Activated CD8-positive, alpha-beta T cell treated with anti-CD3 and anti-CD28 coated beads for 36 hours (primary cell): ENCODE measurements at places on chromosomes 12 and 14.

DNA sequence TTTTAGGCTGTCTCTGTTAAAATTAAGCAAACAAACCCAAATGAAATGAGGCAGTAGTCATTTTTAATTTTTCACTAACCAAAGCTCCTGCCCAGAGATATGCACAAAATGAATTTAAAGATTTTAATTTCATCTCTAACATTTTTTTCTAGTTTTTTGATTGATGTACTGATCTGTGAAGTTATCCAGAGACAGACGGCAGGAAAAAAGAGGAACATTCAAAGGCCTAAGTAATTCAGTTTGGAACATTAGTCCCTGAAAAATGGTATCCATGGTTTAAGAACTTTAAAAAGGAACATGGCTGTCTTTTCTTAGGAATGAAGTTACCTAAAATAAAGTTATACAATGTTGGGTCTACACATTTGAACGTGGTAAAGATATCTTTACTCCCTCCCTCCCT lies 498.8 kb upstream of the LMO3 start:
- DNase-seq, result no peak

DNA sequence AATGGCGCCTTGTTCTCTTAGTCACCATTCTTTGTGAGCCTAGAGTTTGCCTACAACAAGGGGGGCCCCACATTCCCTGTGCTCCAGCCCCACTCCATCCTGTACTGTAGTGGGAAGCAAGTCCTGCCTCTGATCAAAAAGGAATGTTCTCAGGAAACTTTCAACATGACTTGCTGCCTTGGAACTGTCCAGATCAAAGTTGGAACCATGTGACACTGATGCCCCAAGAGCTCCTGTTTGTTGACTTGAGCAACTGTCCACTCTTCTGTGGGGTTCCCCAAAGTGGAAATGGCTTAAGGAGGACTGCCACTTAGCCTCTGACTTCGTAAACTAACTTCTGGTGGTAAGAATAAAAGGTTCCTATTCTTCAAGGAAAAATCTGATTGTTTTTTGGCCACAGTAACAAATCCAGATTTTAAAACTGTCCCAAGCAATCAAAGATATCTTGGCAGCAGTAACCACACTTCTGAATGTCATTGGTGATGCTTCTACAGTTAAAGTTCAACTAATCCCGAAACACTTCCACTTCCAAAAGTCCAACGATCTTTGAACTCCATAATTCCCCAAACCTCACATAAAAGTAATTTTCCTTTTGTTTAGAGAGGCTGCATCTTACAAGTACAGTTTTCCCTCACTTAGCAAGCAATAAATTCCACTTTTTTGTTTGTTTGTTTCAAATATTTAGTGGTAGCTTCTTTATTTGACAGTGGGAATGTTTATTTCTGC lies 67.2 kb downstream of the PAH start:
- DNase-seq, result no peak

DNA sequence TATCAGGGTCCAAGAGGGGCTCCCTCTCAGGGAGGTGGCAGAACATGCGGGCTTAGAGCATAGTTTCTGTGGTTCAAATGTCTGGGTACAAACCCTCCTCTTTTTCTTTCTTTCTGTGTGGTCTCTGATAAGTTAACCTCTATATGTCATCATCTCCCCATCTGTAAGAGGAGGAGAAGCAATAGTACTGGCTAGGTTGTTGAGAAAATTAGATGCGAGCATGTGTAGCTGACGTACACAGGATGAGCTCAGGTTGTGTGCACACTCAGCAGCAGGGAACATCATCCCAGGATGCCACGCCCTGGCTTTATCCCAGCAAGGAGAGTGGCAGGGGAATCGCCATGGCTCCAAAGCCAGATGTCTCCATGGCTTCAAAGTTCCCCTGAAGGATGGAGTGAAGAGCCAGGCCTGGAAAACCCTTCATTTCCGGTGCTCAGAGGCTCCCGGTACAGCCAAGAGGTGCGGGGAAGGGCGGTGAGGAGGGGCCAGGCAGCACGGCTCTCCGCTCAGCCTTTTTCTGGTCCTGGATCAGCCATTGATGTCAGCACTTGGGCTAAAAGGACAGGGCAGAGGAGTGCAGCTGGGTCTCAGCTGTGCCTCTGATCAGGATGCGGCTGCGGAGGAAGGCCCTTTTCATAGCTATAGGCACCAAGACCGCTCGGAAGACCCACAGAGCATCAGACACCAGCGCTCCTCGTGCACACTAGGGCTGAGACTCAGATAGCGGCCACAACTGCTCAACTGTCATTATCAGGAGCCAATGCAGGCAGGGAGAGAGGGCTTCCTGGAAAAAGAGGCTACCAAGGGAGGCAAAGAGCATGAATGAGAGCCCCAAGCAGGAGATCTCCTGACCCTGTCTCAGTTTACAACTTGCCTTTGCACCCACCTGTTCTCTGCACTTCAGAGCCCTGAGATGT lies 41.5 kb downstream of the ARL6IP4 start:
- no peak for DNase-seq

GRCh38 chr12:53696285-53696654 lies 20.4 kb upstream of the ATP5MC2 start:
- no peak for DNase-seq

GRCh38 chr12:125193376-125194152 lies 128.3 kb downstream of the AACS start:
- DNase-seq, result no peak

- no peak for DNase-seq
Observed at GRCh38 chr12:48266826-48267225, 63.7 kb upstream of the OR10AD1 start.

- no peak for DNase-seq
Observed at GRCh38 chr12:10632226-10632625, 18.8 kb upstream of the MAGOHB start.

DNA sequence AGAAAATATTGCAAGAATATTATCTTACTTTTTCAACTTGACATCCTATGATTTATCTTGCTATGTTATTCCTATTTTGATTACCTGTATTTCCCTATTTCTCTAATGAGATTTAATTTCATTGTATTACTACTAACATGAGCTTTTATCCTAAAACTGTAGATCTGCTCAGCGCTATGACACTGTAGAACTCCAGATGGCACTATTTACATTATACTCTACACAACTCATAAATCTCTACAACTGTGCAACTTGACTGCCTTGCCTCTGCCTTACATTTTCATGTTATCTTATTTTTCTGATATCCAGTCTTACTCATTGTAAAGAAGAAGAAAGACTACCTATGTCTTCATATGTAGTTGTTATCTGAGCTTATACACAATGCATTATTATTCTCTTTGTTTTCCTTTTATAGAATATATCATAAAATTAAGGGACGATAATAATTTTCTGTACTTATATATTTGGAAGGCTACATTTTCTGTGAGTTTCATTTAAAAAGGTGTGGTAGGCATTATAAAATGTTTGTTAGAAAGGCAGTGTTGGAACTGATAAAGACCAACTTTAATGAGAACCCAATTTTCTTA lies 24.1 kb downstream of the NUP37 start:
- DNase-seq, result no peak

GRCh38 chr12:88638966-88639760 lies 58.9 kb upstream of the KITLG start:
- DNase-seq, result no peak

- no peak for DNase-seq
Observed at GRCh38 chr12:111398530-111398929, 7.2 kb upstream of the SH2B3 start.

DNA sequence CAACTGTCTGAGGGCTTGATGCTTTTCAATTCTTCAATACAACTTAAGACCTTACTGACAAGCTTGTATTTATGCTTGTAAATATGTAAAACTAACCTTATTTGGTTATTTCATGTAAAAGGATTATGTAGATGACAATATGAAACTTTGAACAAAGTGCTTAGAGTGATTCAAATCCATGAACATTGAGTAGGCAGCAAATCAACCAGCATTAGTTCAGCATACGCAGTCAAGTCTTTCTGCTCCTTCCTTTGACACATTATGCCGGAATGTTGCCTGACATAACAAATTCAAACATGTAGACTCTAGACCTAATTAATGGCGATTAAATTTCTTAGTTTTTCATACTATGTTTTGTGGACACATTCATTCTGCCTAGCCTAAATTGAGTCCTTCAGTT lies 105.2 kb downstream of the FGD4 start:
- no peak for DNase-seq

DNA sequence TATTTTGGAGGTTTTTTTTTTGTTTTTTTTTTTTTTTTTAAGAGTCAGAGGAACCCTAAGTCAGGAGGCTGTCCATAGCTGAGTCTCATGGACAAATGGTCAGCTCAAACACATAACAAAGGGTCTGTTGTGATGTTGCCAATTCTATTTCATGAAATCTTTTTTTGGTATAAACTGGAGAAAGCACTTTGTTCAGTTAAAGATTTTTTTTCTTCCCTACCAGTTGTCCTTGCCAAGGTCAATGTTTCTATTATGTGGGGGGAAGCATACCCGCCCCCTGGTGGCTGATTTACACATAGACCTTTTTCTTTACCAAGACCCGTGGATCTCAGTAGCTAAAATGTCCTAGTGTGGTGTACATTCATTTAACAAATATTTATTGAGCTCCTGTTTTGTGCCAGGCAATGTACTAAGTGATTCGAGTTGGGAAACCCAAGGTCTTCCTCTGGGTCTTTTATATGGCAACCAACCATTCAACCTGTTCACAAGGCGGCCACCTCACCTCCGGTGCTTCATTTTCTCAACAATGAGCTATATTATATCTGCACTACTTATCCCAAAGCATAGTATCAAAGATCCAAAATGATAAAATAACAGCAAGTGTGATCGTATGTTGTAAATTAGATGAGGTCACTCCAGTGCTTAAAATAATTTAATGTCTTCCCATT lies 214.5 kb downstream of the PAH start:
- peak; percentile 38 for DNase-seq

DNA sequence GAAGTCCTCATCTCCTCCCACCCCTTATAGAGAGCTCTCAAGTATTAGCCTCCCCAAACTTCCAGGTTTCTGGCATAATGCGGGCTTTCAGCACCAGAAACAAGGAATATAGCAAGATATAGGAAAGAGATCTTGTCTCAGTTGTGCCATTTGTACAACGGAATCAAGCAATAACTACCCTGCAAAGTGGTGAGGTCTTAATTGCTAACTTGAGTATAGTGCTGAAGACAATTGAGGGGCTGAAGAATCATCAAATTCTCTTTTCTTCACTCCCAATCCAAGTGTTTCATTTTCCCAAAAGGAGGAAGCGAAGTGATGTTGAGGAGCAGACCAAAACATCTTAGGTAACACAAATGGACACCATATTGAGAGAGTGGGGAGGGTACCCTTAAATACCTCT lies 26.8 kb upstream of the ANP32D start:
- no peak for DNase-seq

GRCh38 chr12:84920331-84920730 lies 7.7 kb upstream of the SLC6A15 start:
- no peak for DNase-seq

- no peak for DNase-seq
Observed at GRCh38 chr14:68074765-68075381, 255.3 kb downstream of the RAD51B start.

GRCh38 chr12:52527121-52527800 lies 7.1 kb upstream of the KRT5 start:
- DNase-seq, result no peak

DNA sequence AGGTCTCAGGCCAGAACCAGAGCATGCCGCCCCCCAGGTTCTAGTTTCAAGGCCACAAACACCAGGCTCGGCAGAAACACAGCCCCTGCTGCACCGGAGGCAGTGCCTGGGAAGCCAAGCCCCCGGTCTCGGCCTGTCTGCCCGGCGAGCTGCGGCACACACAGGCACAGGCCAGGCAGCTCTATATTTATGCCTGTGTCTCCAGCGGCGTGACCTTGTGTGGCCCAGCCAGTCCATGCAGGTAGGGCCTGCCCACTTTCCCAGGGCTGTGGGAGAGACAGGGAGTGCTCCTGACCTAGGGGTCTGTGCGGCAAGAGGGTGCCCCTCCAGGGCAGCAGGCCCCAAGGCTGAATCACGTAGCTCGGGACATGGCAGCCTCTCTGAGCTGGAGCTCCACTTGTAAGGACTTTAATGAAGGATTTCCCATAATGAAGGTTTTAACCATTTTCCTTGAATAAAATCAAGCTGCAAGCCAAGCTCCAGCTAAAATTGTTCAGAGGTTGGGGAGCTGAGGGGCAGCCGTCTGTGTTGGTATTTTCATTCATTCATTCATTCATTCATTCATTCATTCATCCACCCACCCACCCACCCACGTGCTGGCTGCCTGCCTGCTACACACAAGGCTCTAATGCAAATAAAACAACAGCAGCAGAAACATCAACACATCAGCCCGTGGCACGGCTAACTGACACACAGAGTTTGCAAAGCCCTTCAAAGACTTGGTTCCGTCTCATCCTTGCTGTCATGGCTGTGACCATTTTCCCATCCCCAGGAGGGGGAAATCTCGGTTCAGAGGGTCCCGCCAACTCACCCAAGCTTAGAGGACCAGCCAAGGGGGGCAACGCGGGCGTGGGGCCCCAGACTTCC lies 92.0 kb downstream of the RFLNA start:
- DNase-seq, result no peak

- no peak for DNase-seq
Observed at GRCh38 chr12:4780641-4781611, 60.7 kb downstream of the GALNT8 start.

DNA sequence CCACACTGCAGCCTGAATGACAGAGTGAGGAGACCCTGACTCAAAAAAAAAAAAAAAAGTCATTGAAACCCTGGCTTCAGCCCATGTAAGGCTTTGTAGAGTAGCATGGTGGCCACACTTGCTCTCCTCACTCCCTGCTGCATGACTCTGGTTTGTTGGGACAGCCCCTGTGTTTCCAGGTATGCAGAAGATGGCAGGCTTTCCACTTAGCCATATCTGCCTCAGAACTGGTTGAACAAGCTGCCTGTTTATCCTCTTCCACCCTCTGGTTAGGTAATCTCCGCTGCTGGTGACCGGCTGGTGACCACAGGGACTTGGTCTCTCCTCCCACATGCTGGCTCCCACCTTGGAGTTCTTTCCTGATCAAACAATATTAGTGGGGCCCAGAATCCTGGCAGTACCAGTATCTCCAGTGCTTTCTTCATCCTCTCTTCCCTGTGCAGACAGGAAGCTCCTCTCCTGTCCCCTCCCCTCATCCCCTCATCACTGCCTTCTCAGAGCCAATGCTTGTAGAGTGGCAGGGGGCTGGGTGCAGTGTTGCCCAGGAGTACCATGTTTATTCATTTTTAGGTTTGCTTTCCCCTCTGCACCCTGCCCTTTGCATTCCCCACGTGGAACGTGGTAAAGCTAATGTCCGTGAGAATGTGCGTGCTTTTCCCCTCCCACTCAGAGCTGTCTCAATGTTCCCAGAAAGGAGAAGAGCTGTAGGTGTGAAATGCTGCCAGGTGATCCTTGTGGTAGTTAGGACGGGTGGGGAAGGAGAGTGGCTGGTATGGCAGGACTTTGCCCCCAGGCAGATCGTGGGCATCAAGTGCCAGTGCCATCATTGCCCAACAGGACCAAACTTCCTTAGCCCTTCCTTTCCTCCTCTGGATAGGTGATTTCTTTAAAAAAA lies 11.3 kb downstream of the ABHD12B start:
- peak; percentile 12 for DNase-seq

DNA sequence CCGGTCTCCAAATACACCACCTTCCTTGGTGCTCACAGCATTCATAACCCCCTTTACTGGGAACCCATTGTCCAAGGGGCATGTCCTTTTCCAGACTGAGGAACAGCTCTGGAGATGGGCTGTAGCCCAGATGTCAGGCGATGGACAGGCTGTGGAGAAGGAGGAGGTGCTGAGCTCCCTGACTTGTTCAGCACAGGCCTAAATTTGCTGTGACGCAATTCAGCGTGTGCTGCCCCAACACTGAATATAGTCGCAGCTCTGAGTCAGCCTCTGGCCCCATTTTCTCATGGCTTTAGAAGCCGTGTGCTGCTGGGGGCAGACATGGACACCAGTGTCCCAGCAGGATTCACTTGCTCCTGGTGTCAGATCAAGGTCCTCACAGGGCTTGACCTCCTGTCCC lies 269.1 kb downstream of the EMP1 start:
- no peak for DNase-seq

- no peak for DNase-seq
Observed at GRCh38 chr14:54374117-54374884, 22.5 kb upstream of the CDKN3 start.
